ENCODE measurements at places on chromosomes 4 and X. TPM values are rescaled to one million over a fixed set of nuclear protein-coding genes. Genes with fewer than 3 reads are reported as not detected.

DNA sequence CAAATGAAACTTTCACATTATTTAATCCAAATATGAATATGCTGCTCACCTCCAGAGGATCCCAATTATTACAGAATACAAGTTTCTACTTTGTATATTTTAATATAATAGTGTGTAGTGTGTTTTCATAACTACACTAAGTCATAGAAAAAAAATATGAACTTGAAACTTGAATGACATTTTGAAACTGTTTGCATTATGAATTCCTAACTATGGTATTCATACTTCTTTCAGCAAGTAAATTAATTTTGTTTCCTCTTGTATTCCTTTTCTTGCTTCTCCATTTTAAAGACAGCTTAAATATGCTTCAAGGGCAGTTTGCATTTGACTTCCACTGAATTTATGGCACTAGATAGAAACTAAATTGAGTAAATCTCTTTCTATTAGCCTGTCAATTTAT, 177.1 kb downstream of the BMPR1B start:
- DNase-seq, result no peak

DNA sequence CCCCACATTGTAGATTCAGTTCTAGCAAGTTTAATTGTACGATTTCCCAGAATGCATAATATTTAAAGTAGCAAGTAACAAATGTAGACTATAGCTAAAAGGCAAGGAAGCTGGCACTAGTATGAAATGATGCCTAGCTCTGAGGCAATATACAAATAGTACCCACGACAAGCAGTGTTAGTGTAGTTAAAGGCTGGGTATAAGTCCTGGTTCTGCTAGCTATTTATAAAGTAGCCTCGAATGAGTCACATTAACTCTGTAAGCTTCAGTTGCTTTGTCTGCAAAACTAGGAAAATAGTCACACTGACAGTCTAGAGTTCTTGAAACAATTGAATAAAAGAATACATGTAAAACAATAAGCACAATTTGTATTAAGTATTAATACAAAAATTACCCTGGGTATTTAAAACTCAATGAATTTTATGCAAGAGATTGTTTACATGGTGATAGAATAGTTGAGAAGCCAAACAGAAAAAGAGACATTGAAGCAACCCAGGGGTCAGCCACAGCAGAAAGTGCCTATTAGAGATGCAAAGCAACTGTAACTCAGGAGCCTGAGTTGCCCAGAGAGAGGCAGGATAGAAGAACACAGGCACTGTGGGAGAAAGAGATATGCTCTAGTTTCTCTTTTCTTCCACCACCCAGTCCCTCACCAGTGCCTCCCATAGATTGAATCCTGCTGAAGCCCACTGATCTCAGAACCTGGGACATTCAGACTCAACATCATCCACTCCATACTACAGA, 949.0 kb downstream of the C4orf33 start:
- no peak for DNase-seq

FAM199X gene
- 15.0 TPM for total RNA-seq

- no peak for DNase-seq
These were observed 19.9 kb upstream of the CDS1 start for GRCh38 chr4:84563002-84563401.

- no peak for DNase-seq
These were observed 73.1 kb downstream of the WFS1 start for GRCh38 chr4:6342530-6343293.

GATB gene
- total RNA-seq, result 17.7 TPM

GRCh38 chrX:134773041-134773440, 114.8 kb upstream of the PLAC1 start:
- DNase-seq, result no peak

DNA sequence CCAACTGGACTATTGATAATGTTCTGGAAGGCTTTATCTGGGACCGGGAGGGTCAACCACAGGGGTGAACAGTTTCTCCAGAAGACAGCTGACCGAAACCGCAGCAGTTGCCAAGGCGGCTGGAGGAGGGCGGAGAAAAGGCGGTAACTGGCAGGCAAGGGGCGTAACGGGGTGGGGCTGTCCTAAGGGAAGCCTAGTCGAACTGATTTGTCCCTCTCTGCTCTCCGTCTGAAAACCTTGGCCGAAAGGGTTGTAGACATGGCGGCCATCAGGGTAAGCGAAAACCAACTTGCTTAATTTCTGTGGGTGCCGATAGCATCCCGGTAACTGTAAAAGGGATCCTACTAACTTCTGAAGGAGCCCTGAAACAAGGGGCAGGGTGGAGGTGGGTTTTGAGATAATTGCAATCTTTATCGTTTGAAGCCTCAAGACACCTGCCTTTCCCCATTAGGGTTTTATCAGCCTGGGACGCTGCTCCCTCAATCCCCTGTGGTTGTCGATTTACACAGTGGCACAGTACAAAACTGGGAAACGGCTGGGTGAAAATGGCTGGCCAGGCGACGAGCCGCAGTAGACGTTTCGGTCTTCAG, at the start of gene APOOL:
Gene APOOL, plus strand, starts transcription at position 223 of the 590 bp plus-strand sequence. Its CDS starts 36 bp downstream, at position 259.
- DNase-seq, result no peak

MAD2L1 gene
- total RNA-seq, result 2.0 TPM

GRCh38 chrX:105610411-105610810, 211.9 kb upstream of the NRK start:
- no peak for DNase-seq

GRCh38 chr4:139961344-139961946, 192.5 kb downstream of the MAML3 start:
- DNase-seq, result no peak

All from vagina (tissue), 2 donors.